ENCODE measurements at places on chromosomes 2 and 18.

- DNase-seq: no peak
Observed at GRCh38 chr18:75545189-75545588, 117.7 kb upstream of the SMIM21 start.

DNA sequence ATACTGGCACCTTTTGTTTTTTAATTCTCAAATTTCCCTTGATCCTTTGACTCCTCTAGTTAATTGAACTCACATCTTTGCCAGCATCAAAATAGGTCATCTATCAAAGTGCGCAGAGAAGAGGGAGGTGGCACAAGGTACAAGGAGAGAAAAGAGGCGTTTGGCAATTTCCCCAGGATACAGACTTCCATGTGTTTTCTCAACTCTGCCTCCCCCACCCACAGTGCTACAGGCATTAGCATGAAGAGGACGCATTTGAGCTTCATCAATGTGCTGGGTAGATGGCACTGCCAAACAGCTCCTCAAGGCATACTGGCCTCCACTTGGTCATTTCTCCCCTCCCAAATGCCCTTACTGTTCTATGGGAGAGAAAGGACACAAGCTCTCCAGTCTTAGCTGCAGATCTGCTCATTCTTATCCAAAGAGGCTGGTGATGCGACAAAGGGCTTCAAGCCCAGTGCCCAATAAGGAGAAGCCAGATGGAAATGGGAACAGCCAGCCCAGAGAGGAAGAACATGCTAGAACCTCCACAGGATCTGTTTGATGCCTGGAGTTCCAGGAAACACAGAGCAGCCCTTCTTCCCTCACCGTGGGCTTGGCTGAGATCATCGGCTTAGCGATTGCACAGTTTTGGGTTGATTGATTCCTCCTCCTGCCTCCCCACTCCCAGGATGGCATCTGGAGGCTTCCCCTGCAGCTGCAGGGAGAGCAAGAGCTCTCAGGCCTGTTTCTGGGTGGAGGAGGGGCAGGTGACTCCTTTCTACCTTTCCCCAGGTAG lies 144.7 kb upstream of the SMAD2 start:
- no peak for DNase-seq

- no peak for DNase-seq
Observed at GRCh38 chr2:15974565-15975260, 34.4 kb downstream of the MYCN start.

- peak; percentile 4 for DNase-seq
Observed at GRCh38 chr2:115389024-115389423, 946.6 kb downstream of the DPP10 start.

DNA sequence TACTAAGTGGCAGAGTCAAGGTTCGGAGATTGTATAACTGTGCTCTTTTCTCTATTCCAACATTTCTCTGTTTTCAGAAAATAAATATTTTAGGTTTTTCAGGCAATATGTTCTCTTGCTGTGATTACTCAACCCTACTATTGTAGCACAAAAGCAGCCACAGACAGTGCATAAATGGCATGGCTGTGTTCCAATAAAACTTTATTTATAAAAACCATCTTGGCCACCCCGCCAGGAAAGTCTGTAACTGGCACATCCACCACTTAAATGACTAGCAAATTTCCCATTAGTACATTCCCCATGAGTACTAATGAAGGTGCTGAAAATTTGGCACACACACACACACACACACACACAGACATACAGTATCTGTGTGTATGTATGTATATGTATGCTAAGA lies 30.8 kb upstream of the PARD3B start:
- no peak for DNase-seq

GRCh38 chr18:5975111-5976002 lies 80.0 kb upstream of the TMEM200C start:
- DNase-seq: no peak

DNA sequence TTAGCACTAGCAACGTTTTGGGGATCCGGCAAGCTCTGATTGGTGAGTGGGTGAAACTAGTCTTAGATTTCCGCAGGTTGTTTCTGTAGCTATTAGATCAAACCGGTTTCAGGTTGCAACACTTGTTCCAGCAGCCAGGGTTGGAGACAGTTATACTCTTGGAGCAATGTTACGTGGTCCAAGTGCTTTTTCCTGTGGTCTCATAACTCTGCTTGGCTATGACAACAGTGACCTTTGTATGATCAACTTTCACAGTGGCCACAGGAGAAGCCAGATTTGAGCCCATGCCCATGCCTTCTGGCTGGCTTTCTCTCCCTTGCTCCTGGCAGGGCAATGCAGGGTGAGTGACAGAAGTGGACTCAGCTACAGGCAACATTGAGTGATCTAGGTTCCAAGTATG lies 84.5 kb upstream of the TAF1B start:
- DNase-seq: no peak
